ENCODE measurements at places on chromosomes 12 and 14. TPM values are rescaled to one million over a fixed set of nuclear protein-coding genes. Genes with fewer than 3 reads are reported as not detected.

GRCh38 chr12:51430196-51430895 is 5.7 kb downstream of the SLC4A8 start:
- DNase-seq, result no peak

CATSPERB gene
- 0.61 TPM for total RNA-seq

GPRC5D gene
- total RNA-seq, result not detected

EFS gene
- not detected for total RNA-seq
